Fibroblast of lung (primary cell): ENCODE measurements at places on chromosomes 13 and 19.

DNA sequence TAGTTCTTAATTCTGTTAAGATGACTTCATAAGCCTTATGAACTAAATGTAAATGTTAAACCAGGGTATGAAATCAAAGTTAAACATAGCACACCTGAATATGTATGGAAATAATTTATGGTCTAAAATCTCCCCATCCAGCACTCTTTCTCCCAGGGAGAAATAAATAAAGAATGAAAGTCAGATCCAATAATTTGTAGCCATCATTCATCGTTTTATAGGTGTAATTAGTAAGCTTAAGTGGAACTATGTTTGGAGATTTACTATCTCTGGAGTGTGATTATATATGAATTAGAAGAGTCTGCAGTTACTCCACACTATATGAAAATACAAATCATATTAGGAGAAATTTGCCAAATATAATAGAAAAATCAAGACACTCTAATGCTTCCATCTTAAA, 405.1 kb downstream of the DACH1 start:
- DNase-seq = no peak

DNA sequence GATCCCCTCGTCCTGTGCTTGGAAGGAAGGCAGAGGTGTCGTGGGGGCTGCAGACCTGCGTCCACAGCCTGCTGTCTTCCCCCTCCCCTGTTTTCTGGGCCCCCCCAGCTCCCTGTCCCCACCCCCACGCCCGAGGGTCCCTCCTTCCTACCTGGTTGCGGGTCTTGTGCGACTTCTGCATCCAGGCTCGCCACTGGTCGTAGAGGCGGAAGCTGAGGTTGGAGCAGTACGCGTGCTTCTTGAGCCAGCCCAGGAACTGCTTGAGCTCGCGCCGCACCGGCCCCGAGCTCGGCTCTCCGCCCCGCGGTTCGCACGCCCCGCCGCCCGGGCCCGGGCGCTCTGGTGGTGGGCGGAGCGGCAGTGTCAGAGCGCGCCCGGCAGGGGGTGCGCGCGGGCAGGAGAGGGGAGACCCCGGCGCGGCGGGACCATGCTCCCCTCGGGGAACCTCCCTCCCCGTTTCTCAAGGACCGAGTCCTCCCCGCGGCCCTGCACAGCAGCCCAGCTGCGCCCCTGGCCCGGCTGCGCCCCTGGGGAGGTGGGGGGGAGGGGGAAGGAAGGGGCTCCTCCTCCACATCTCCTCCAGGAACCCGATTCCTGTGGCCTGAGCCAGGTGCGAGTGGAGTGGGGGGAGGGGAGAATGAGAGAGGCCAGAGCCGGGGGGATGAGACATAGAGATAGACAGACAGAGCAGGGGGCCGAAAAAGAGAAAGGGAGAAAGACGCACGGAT, 5.7 kb downstream of the REX1BD start:
- DNase-seq = peak; percentile 73

- DNase-seq = peak; percentile 67
Measured at GRCh38 chr13:107361666-107362065, 793.7 kb upstream of the ARGLU1 start.

DNA sequence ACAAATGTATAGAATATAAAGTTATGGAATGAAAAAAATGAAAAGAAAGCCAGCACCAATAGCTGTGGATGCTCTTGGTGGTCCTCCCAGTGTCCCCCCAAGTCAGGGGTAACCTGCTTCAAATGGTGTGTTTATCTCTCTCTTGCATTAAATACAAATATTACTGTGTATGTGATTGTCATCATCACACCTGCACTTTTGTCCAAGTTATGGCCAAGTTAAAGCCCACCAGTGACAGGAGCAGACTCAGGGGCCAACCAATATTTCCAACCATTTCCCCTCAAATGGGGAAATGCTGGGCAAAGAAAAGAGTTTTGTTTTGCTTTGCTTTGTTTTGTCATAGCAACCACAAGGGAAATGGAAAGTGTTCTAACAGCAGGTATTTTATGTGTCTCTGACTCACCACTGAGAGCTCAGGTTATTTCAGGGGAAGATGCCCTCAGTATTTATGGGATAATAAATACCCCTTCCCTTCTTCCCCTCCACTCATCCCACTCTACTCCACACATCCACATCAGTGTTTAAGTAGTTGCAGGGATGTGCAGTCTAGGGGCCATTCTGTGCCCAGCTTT, 133.6 kb downstream of the COL4A1 start:
- no peak for DNase-seq

- peak; percentile 70 for DNase-seq
Measured at GRCh38 chr13:40653527-40654318, 12.7 kb downstream of the FOXO1 start.

DNA sequence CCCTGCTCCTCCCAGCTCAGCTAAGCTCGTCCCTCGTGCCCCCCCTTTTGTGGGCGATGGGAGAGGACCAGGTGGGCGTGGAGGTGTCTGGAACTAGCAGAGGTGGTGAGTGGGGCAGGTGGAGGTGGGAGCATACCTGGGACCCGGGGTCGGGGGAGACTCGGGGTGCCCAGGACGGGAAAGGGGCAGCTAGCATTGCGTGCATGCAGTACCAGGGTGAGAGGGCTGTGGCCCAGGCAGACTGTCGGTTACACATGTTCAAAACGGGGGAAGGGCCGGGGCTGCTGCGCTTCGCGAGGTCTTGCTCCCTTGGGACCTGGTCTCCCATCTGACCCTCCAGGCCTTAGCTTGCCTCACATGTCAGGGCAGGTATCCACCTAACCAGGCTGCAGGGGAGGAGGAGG, 9.1 kb downstream of the TLE5 start:
- DNase-seq = no peak

GRCh38 chr19:12913851-12914690, 5.0 kb downstream of the SYCE2 start:
- DNase-seq = peak; percentile 43

- DNase-seq = no peak
Measured at GRCh38 chr19:531753-532560, at the start of gene CDC34. CDC34 (plus strand) TSS chr19:531760; CDS start chr19:531932, 172 bp downstream.

- DNase-seq = no peak
Measured at GRCh38 chr13:111895896-111896821, 170.8 kb upstream of the SOX1 start.

GRCh38 chr19:38262585-38263268, 1.6 kb upstream of the SPINT2 start:
- DNase-seq = no peak

DNA sequence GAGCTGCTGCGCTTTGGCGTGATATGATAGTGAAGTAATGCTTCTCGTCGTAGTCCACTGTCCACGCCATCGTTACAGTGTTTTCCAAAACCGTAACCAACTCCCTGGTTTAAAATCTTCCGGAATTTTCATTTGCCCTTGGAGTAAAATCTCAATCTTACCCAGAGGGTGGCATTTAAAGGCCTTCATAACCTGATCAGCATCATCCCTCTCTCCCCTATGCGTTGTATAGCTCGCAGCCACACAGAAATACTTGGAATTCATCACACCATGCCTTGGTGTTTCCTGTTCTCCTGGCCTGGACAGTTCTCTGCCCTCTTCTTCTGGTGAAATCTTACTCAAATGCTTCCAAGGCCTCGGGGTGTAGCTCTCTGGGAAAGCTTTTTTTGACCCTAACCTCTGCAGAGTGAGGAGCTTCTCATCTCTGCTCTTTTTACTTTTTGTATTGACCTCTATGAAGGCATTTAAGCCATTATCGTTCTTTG, 839 bp downstream of the MPHOSPH8 start:
- DNase-seq = peak; percentile 38

- DNase-seq = no peak
Measured at GRCh38 chr19:3669082-3669946, 31.0 kb downstream of the PIP5K1C start.

- peak; percentile 14 for DNase-seq
Measured at GRCh38 chr19:12723381-12723640, 421 bp downstream of the TNPO2 start.

- no peak for DNase-seq
Measured at GRCh38 chr13:40186041-40186440, 480.4 kb downstream of the FOXO1 start.

- peak; percentile 100 for DNase-seq
Measured at GRCh38 chr19:14006085-14006765, at the start of gene RFX1. RFX1 (minus strand) TSS chr19:14006320; CDS start chr19:13993843, 12,477 bp downstream.

DNA sequence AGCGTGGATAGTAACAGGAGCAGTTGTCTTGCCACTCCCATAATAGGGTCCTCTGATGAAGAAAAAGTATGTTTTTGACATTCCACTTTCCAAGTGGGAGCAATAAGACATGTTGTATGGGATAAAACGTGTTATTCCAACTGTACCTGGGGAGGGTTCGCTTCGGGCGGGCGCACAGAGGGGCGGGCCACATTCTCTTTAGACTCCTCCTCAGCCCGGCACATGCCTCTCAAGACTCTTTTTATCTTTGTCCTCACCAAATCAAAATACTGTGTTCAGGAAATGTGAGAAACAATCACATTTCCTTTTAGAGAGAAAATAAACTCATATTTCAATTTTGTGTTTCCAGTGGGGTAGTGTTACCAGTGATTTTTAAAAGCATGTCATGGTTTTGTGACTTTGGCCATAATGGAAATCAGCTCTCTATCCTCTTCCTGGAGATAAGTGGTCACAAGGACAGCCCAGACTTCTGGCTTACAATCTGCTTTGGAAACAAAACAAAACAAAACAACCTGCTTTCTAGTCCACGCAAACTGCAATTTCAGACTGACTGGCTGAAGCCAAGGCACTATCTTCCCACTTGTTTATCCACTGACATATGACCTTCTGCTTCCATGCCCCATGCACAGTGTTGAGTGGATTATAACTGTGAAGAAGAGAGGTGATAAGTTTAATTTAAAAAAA, 276.1 kb downstream of the NALCN start:
- DNase-seq = no peak

- DNase-seq = no peak
Measured at GRCh38 chr13:113121928-113122471, 599 bp upstream of the F10 start.

- DNase-seq = no peak
Measured at GRCh38 chr19:35955881-35956634, 19.9 kb downstream of the LRFN3 start.

GRCh38 chr19:2455851-2456570, 748 bp downstream of the LMNB2 start:
- no peak for DNase-seq

- no peak for DNase-seq
Measured at GRCh38 chr19:1221904-1222255, 15.9 kb downstream of the CBARP start.

DNA sequence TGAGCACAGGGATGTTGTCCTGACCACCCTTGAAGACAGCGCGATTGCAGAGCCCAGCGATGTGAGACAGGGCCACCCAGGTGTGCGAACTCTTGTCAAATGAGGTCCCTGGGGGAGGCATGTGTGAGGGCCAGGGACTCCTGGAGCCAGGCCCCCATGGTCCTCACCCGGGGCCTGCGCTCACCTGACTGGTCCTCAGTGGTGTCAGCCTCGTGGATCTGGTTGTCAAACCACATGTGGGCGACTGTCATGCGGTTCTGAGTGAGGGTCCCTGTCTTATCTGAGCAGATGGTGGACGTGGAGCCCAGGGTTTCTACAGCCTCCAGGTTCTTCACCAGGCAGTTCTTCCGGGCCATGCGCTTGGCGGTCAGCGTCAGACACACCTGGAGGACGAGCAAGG, 12.3 kb downstream of the ATP1A3 start:
- DNase-seq = no peak

DNA sequence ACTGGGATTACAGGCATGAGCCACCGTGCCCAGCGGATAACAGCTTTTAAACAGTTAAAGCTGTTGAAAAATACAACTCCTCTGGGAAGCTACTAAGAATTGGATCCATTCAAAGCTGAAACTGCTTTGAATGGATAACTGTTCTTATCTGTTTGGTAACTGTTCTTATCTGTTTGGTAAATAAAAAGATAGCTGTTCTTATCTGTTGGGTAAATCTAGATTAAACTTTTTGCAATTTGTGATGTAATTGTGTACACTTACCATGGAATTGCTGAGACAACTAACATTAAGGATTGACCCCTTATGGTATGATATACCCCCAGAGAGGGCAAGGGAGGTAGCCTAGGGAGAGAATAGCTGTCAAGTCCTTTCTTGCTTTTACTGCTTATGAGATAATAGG, 27.9 kb upstream of the SPART start:
- no peak for DNase-seq

GRCh38 chr13:65966991-65967451, 1263.1 kb downstream of the PCDH9 start:
- peak; percentile 36 for DNase-seq

DNA sequence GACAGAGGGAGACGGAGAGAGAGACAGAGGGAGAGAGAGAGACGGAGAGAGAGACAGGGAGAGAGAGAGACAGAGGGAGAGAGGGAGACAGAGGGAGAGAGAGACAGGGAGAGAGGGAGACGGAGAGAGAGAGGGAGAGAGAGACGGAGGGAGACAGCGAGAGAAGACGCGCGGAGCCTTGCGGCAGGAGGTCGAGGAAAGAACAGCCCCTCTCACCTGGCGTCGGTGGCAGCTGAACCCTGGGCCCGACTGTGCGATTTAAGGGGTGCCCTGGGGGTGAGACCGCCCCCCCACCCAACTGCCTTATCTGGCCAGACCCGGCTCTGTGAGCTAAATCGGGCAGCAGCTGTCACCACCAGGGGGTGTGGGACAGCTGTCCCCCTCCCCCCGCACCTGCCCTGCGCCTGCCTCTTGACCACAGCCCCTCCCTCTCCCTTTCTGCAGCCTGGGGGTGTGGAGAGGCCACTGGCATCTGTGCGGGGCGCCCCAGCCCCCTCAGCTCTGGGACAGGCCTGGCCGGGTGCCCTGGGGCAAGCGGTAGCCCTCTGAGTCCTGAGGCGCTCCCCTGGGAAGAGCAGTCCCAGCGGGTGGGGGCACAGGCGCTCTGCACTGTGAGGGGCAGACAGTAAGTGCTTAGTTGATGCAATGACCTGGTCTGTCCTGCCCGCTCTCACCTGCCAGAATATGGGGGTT, 10.8 kb downstream of the JOSD2 start:
- DNase-seq = no peak

DNA sequence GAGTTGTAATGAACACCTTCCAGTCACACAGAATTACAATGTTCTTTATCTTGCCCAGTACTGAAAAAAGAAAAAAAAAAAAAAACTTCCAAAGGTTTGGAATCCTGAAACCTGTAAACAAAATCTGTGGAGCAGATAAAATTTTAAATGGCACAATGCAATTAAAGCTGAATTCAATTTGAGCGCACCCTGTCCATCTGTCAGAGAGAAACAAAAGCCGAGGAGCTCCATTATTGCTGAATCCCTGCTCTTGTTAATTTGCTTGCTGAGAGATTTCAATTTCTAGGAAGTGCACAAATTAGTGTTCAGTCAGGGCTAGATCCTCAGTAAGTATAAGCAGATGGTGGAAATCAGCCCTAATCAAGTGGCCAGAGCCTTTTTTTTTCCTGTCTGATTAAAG, 65.2 kb downstream of the DACH1 start:
- no peak for DNase-seq

DNA sequence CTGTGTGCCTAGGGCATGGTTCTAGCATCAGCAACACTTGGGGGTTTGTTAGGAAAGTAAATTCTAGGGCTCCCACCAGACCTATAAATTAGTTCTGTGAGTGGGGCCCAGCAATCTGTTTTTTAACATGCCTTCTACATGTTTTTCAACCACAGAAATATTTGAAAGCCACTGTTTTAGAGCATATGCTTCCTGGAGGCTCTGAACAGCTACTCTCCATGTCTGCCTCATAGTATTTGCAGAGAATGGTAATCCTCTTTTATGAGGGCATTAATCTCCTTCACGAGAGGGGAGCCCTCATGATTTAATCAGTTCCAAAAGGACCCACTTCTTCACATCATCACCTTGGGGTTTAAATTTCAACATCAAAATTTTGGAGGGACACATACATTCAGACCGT, 6.0 kb downstream of the SPATA13 start:
- no peak for DNase-seq

- no peak for DNase-seq
Measured at GRCh38 chr19:40235238-40236025, 8.9 kb upstream of the CCNP start.
